ENCODE measurements at places on chromosomes 16 and 17. TPM values are rescaled to one million over a fixed set of nuclear protein-coding genes. Genes with fewer than 3 reads are reported as not detected.

The HES7 gene
- total RNA-seq, result 2.6 TPM

The DOK4 gene
- total RNA-seq, result 45.1 TPM

The CHST5 gene
- 0.10 TPM for total RNA-seq

The SLC5A11 gene
- 0.37 TPM for total RNA-seq

The HLF gene
- 0.08 TPM for total RNA-seq

The RBBP6 gene
- total RNA-seq, result 22.6 TPM

The SYT17 gene
- 9.2 TPM for total RNA-seq

The FOXN1 gene
- total RNA-seq, result not detected

The ZNF624 gene
- total RNA-seq, result 1.6 TPM

The PCGF2 gene
- total RNA-seq, result 53.9 TPM

The KAT2A gene
- total RNA-seq, result 36.5 TPM

The DYNLRB2 gene
- not detected for total RNA-seq

The TBC1D3K gene
- total RNA-seq, result not detected

The MRPL58 gene
- total RNA-seq, result 79.5 TPM

The MMP28 gene
- total RNA-seq, result 10.2 TPM

The TEX14 gene
- total RNA-seq, result 0.29 TPM

The PYY gene
- not detected for total RNA-seq

The SLC16A6 gene
- 0.19 TPM for total RNA-seq

The CACNG4 gene
- total RNA-seq, result 13.9 TPM

The KRTAP3-1 gene
- not detected for total RNA-seq

The ZNF785 gene
- total RNA-seq, result not detected

The CMTM1 gene
- total RNA-seq, result 1.4 TPM

The CA5A gene
- not detected for total RNA-seq

The ZFPM1 gene
- 6.1 TPM for total RNA-seq

The MYL11 gene
- 0.51 TPM for total RNA-seq

The LGALS9B gene
- not detected for total RNA-seq

The KRT27 gene
- total RNA-seq, result not detected

The CPHXL2 gene
- total RNA-seq, result not detected

The CKLF gene
- 68.3 TPM for total RNA-seq

The CRYBA1 gene
- not detected for total RNA-seq

The GNAO1 gene
- total RNA-seq, result 0.65 TPM

The MPP2 gene
- 1.3 TPM for total RNA-seq

Data from A549 treated with GW870086 at 1 μM for 4 hours (cell line).